ENCODE measurements at places on chromosomes 2 and 18.

GRCh38 chr2:72048881-72049477 lies 98.7 kb downstream of the CYP26B1 start:
- DNase-seq = no peak

- peak; percentile 52 for DNase-seq
Measured at GRCh38 chr18:60549338-60549960, 176.9 kb upstream of the MC4R start.

DNA sequence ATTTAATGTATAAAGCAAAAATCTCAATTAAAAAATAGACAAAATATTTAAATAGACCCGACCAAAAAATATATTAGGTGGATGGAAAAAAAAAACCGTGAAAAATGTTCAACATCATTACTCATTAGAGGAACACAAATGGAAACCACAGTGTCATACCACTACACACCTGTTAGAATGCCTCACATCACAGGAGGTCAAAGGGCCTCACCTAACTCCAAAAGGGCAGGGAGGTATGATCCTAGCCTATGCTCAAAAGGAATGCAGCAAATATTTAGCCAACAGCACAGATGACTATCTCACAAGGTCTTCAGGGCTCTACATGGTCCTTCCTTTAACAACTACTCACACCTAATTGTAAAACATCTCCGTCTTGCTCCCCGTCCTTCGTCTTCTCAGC lies 185.5 kb upstream of the SETBP1 start:
- DNase-seq = no peak

- no peak for DNase-seq
Measured at GRCh38 chr2:161147856-161148255, 12.4 kb upstream of the TANK start.

- DNase-seq = no peak
Measured at GRCh38 chr2:205771666-205772065, 89.4 kb downstream of the NRP2 start.

GRCh38 chr18:35019933-35020332 lies 21.3 kb upstream of the MAPRE2 start:
- DNase-seq = no peak

- DNase-seq = peak; percentile 53
Measured at GRCh38 chr2:223113161-223113560, 61.2 kb downstream of the KCNE4 start.

GRCh38 chr2:40797120-40797519 lies 345.2 kb upstream of the SLC8A1 start:
- DNase-seq = no peak
